ENCODE measurements at places on chromosomes 6 and 20. TPM values are rescaled to one million over a fixed set of nuclear protein-coding genes. Genes with fewer than 3 reads are reported as not detected.

GRCh38 chr6:35203680-35204079 is 10.1 kb upstream of the SCUBE3 start:
- H3K36me3 ChIP-seq, result no peaks in the 10 kb centered on the region
- H3K27me3 ChIP-seq, result no peaks in the 10 kb centered on the region
- DNase-seq, result no peak
- H3K4me1 ChIP-seq, result no peaks in the 10 kb centered on the region
- H3K4me3 ChIP-seq, result no peak overlapping the region

- H3K36me3 ChIP-seq, result no peaks in the 10 kb centered on the region
- H3K27ac ChIP-seq, result no peak overlapping the region
- no peaks in the 10 kb centered on the region for H3K27me3 ChIP-seq
- H3K4me3 ChIP-seq, result no peak overlapping the region
Observed at GRCh38 chr6:169997187-169997929, 245.9 kb downstream of the ERMARD start.

Gene BEND6
- total RNA-seq, result not detected

DNA sequence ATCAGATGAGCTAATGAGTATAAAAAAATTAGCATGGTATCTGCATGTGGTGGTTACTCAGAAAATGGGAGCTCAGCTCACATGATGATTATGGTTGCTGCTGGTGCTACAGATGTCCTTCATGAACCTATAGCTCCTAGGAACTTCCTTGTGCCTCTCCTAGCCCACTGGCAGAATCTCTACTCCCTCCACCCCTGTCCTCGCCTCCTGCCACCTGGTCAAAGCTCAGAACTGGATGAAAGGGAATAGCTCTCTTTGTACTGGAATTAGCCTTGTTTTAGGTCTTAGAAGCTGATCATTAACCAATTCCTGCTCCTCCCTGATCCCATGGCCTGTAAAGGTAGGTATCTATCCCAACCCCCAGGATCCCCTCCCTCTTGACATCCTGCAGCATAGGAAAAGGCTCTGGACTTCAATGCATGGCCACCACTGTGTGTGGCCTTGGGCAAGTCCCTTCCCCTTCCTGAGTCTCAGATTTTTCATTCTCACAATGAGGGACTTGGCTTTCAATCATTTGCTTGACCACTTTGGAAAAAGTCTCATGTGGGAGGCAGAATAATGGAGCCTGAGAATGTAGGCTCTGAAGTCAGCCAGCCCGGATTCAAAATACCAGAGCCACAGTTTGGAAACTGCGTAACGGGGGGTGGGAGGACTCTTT is 43.9 kb downstream of the SLC13A3 start:
- H3K4me3 ChIP-seq, result no peak overlapping the region
- H3K36me3 ChIP-seq, result no peaks in the 10 kb centered on the region
- no peak overlapping the region for H3K27ac ChIP-seq
- no peak for DNase-seq
- no peaks in the 10 kb centered on the region for H3K27me3 ChIP-seq
- H3K4me1 ChIP-seq, result no peaks in the 10 kb centered on the region

Gene SPATS1
- not detected for total RNA-seq

GRCh38 chr20:52012079-52012478 is 179.5 kb downstream of the ZFP64 start:
- H3K36me3 ChIP-seq, result no peaks in the 10 kb centered on the region
- H3K4me3 ChIP-seq, result no peak overlapping the region
- no peak overlapping the region for H3K27ac ChIP-seq

DNA sequence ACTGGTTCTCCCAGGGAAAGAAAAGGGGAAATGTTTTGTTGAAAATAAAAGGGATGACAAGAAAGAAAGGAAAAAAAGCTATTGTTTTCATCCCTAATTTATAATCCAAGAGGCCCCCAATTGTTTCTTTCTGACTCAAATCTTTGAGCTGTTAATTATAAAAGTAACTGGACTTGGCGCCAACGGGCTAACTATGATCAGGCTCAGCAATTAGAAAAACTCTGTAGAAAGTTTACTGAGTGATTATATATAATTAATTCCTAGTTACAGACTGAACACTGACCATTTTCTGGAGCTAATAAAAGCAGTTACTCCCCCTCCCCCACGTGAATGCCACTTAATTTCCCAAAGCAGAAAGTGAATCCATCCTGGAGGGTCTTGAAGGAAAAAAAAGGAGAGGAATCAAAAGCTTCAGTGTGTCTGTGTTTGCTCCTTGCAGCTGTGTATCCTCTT is 3.2 kb downstream of the ZMYND8 start:
- peak overlapping the region; percentile 56 for H3K4me3 ChIP-seq
- H3K27ac ChIP-seq, result peak overlapping the region; percentile 90
- H3K27me3 ChIP-seq, result no peaks in the 10 kb centered on the region
- peaks cover 99% of the 10 kb centered on the region for H3K4me1 ChIP-seq
- no peaks in the 10 kb centered on the region for H3K36me3 ChIP-seq

DNA sequence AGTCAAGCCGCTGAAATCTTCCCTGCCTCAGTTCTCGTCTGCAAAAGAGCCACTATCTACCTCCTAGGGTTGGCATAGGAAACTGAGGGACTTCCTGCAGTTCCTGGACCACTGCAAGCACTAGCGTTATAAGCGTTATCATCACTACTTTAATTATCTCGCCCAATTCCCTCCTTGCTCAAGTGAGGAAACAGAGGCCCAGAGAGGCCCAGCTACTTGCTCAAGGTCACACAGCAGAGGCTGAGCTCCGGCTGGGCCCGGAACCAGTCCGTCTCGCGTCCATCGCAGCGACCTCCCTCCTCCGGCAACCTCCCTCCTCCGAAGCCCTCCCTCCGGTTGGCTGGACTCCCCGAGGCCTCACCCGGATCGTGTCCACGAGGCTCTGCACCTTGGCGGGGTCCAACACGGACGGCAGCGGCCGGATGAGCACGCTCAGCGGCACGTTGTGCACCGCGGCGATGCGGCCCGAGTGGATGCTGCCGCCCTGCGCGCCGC is 338 bp downstream of the SRXN1 start:
- H3K27ac ChIP-seq, result no peak overlapping the region
- no peaks in the 10 kb centered on the region for H3K27me3 ChIP-seq
- no peaks in the 10 kb centered on the region for H3K36me3 ChIP-seq
- no peak for DNase-seq
- peaks cover 18% of the 10 kb centered on the region for H3K4me1 ChIP-seq

Gene GCNT2
- total RNA-seq, result 38.1 TPM

Gene TP53TG5
- not detected for total RNA-seq

GRCh38 chr20:17505636-17506517 is 25.3 kb downstream of the BFSP1 start:
- peaks cover 9% of the 10 kb centered on the region for H3K4me1 ChIP-seq
- H3K27ac ChIP-seq, result peak overlapping the region; percentile 51
- no peaks in the 10 kb centered on the region for H3K27me3 ChIP-seq

DNA sequence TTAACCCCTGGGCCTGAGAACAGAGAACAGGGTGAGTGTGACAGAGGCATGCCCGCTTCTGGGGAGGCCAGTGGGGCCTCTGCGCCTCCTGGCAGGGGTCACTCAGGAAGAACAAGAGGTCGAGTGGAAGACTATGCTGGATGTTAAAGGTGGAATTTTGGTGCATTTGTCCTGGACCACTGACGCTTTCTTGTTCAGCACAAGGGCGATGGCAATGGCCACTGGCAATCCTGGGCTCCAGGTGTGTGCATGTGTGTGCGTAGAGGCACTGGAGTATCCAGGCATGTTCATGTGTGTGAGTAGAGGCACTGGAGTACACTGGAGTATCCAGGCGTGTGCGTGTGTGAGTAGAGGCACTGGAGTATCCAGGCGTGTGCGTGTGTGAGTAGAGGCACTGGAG is 23.5 kb upstream of the NPBWR2 start:
- no peak overlapping the region for H3K4me3 ChIP-seq
- H3K36me3 ChIP-seq, result no peaks in the 10 kb centered on the region
- H3K27ac ChIP-seq, result no peak overlapping the region
- no peak for DNase-seq
- H3K4me1 ChIP-seq, result no peaks in the 10 kb centered on the region

Gene LY86
- 68.7 TPM for total RNA-seq

Gene CCNC
- total RNA-seq, result 45.1 TPM

Gene MROH8
- 4.6 TPM for total RNA-seq

- no peaks in the 10 kb centered on the region for H3K36me3 ChIP-seq
- no peaks in the 10 kb centered on the region for H3K4me1 ChIP-seq
- no peaks in the 10 kb centered on the region for H3K27me3 ChIP-seq
Observed at GRCh38 chr20:21677261-21677660, 28.2 kb upstream of the PAX1 start.

GRCh38 chr6:84150705-84151104 is 76.7 kb downstream of the CEP162 start:
- no peaks in the 10 kb centered on the region for H3K27me3 ChIP-seq
- no peak overlapping the region for H3K27ac ChIP-seq
- H3K36me3 ChIP-seq, result peaks cover 3% of the 10 kb centered on the region

DNA sequence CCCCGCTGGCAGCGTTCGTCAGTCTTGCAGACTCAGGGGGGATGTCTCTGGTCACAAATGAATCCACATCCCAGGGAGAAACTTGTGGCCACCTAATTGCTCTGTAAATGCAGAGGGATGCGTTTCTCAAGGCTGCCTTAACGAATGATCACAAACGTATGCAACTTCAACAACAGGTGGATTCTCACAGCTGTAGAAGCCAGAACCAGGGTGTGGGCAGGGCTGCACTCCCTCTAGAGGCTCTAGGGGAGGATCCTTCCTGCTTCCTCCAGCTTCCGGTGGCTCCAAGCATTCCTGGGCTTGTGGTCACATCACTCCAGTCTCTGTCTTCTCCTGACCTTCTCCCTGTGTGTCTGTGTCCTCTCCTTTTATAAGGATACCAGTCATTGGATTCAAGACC is 3.3 kb upstream of the TAF4 start:
- no peak for DNase-seq
- no peak overlapping the region for H3K4me3 ChIP-seq
- H3K36me3 ChIP-seq, result no peaks in the 10 kb centered on the region
- H3K27ac ChIP-seq, result no peak overlapping the region
- no peaks in the 10 kb centered on the region for H3K27me3 ChIP-seq

Gene PYGB
- 30.8 TPM for total RNA-seq

Gene HLA-DQB1
- 267 TPM for total RNA-seq

GRCh38 chr6:12065321-12066140 is 53.4 kb downstream of the HIVEP1 start:
- H3K27me3 ChIP-seq, result no peaks in the 10 kb centered on the region
- peak; percentile 65 for DNase-seq
- H3K4me1 ChIP-seq, result peaks cover 39% of the 10 kb centered on the region
- H3K27ac ChIP-seq, result peak overlapping the region; percentile 50
- H3K4me3 ChIP-seq, result peak overlapping the region; percentile 0
- H3K36me3 ChIP-seq, result no peaks in the 10 kb centered on the region

Gene SLC13A3
- 0.49 TPM for total RNA-seq

- H3K36me3 ChIP-seq, result no peaks in the 10 kb centered on the region
- DNase-seq, result no peak
- no peak overlapping the region for H3K4me3 ChIP-seq
- H3K27ac ChIP-seq, result no peak overlapping the region
Observed at GRCh38 chr6:98203170-98203806, 631.1 kb upstream of the POU3F2 start.

GRCh38 chr6:32972353-32973143 is 4.2 kb downstream of the BRD2 start:
- H3K4me1 ChIP-seq, result peaks cover 29% of the 10 kb centered on the region
- H3K27ac ChIP-seq, result peak overlapping the region; percentile 71
- peak overlapping the region; percentile 87 for H3K4me3 ChIP-seq
- peaks cover 44% of the 10 kb centered on the region for H3K36me3 ChIP-seq
- no peak for DNase-seq

- H3K27me3 ChIP-seq, result no peaks in the 10 kb centered on the region
- H3K36me3 ChIP-seq, result no peaks in the 10 kb centered on the region
- no peaks in the 10 kb centered on the region for H3K4me1 ChIP-seq
- H3K4me3 ChIP-seq, result no peak overlapping the region
Observed at GRCh38 chr6:14831937-14832336, 413.9 kb upstream of the JARID2 start.

GRCh38 chr6:79084693-79085092 is 6.6 kb upstream of the PHIP start:
- no peaks in the 10 kb centered on the region for H3K27me3 ChIP-seq
- DNase-seq, result no peak
- H3K4me1 ChIP-seq, result no peaks in the 10 kb centered on the region

DNA sequence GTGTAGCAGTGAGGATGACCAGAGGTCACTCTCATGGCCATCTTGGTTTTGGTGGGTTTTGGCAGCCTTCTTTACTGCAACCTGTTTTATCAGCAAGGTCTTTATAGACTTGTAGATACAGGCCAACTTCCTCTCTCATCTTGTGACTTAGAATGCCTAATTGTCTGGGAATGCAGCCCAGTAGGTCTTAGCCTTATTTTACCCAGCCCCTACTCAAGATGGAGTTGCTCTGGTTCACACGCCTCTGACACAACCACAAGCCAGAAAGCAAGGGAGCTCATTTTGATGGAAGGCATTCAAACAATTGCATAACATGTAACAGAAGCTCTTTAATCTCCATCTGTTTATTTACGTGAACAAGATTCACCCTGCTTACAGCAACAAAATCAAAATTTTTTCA is 492.0 kb upstream of the SULF2 start:
- no peak for DNase-seq
- H3K4me1 ChIP-seq, result no peaks in the 10 kb centered on the region
- H3K4me3 ChIP-seq, result no peak overlapping the region
- H3K27ac ChIP-seq, result no peak overlapping the region
- H3K36me3 ChIP-seq, result no peaks in the 10 kb centered on the region

GRCh38 chr6:134397676-134398075 is 79.8 kb upstream of the SGK1 start:
- H3K27ac ChIP-seq, result no peak overlapping the region
- no peaks in the 10 kb centered on the region for H3K27me3 ChIP-seq
- no peak overlapping the region for H3K4me3 ChIP-seq
- DNase-seq, result no peak
- peaks cover 4% of the 10 kb centered on the region for H3K4me1 ChIP-seq

- peaks cover 14% of the 10 kb centered on the region for H3K4me1 ChIP-seq
- no peaks in the 10 kb centered on the region for H3K27me3 ChIP-seq
- H3K36me3 ChIP-seq, result no peaks in the 10 kb centered on the region
- no peak overlapping the region for H3K27ac ChIP-seq
Observed at GRCh38 chr6:38350942-38351341, 288.8 kb downstream of the BTBD9 start.

- H3K4me3 ChIP-seq, result no peak overlapping the region
- DNase-seq, result peak; percentile 55
- H3K27ac ChIP-seq, result no peak overlapping the region
- H3K4me1 ChIP-seq, result peaks cover 54% of the 10 kb centered on the region
Observed at GRCh38 chr6:26478985-26479278, 21.2 kb upstream of the BTN1A1 start.

DNA sequence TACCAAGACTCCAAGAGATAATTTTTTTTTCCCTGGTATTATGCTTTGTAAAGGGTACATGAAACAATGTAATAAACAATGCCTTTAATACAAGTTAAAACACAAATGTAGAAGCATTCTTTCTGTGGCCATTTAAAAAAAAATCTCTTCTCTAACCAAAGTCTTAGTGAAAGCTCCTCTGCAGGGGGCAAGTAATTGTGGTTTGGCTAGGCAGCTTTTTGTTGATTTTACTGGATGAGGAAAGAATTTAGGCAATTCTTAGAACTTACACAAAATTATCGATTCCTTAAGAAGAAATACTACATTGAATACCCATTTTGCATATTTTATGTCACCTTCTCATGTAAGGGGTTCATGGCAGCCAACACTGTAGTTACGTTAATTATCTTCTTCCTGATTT is 12.4 kb downstream of the TFB1M start:
- no peak for DNase-seq
- H3K4me3 ChIP-seq, result no peak overlapping the region
- no peak overlapping the region for H3K27ac ChIP-seq
- peaks cover 37% of the 10 kb centered on the region for H3K36me3 ChIP-seq
- no peaks in the 10 kb centered on the region for H3K4me1 ChIP-seq

All from B cell (primary cell).